ENCODE measurements at places on chromosomes 16 and 17.
A peak's percentile ranks its signal among the peaks of the same experiment; 100 is the strongest.

GRCh38 chr17:18280249-18280648 is 19.8 kb downstream of the MIEF2 start:
- DNase-seq, result no peak

DNA sequence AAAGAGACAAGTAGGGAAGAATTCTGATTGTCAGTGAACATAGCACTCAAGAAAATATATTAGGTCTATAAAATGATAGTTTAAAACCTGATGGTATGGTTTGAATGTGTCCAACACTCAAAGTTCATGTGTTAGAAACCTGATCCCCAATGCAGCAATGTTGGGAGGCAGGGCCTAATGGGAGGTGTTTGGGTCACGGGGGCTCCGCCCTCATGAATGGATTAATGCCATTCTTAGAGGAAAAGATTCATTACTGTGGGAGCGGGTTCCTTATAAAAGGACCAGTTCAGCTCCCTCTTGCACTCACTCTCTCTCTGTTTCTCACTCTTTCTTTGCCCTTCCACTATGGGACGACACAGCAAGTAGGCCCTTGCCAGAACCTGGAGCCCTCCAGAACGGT is 41.5 kb upstream of the SLC47A1 start:
- DNase-seq, result no peak

GRCh38 chr17:76369804-76370203 is 14.6 kb upstream of the SPHK1 start:
- DNase-seq, result no peak

DNA sequence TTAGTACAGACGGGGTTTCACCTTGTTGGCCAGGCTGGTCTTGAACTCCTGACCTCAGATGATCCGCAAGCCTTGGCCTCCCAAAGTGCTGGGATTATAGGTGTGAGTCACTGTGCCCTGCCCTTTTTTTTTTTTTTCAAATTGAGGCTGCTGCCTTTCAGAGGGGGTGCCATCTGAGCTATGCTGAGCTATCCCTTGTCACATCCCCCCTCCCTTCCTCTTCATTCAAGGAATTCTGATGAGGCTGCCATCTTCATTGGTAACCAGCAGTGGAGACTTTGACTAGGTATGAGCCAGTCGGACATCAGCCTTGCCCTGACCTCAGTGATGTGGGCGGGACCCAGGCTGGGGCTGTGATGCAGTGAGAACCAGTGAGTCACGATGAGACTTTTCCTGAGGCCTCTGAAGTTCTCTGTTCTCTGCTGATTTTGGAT is 24.4 kb upstream of the GPT2 start:
- peak; percentile 8 for DNase-seq

GRCh38 chr16:67406111-67406971 is 9.9 kb downstream of the ZDHHC1 start:
- DNase-seq, result no peak

DNA sequence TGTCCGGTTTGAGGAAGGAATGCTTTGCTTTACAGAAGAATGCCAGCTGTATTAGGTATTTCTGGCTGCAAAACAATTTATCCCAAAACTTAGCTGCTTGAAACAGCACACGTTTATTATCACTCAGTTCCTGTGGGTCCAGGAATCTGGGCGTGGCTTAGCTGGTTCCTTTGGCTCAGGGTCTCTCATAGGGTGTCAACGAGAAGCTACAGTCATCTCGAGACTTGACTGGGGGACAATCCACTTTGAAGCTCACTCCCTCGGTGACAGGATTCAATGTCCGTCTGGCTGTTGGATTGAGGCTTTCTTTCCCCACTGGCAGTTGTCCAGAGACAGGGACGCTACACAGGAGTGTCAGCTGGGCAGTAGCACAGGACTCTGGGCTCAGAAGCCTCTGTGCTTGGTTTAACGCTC is 9.6 kb upstream of the RHBDF2 start:
- no peak for DNase-seq

All from stimulated activated CD4-positive, alpha-beta T cell treated with anti-CD3 and anti-CD28 coated beads, Interleukin-12 subunit alpha, Interleukin-12 subunit beta, amount 100 ng/mL, for 4 hours (primary cell).